ENCODE measurements at places on chromosomes 6 and 20.

- DNase-seq = no peak
Observed at GRCh38 chr6:144155529-144155928, 5.2 kb downstream of the STX11 start.

GRCh38 chr6:1596088-1596852 lies 13.4 kb upstream of the FOXC1 start:
- DNase-seq = peak; percentile 55

- no peak for DNase-seq
Observed at GRCh38 chr6:168441434-168442391, 729 bp downstream of the SMOC2 start.

- no peak for DNase-seq
Observed at GRCh38 chr6:144662812-144663365, 377.8 kb downstream of the UTRN start.

DNA sequence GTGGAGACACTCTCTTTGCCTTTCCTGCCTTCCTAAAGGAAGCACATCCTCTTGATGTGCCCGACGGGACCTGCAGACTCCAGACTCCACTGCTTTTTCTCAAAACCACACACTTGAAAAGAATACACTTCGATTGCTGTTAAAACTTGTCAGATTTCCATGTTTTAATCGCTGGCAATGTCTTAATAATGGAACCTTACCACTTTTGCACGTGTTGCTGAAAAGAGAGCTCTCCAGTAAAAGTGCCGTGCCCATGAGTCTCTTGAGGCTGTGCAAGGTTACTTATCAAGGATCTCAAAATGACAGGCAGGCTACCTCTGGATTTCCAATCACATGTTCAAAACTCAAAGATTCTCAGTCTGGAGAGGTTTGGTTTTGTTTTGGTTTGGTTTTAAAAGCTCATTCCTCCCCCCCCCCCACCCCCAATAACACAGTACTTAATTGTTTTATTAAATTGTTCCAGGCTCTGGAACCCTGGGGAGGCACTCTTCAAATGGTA lies 12.0 kb upstream of the TFAP2A start:
- DNase-seq = no peak
